ENCODE measurements at places on chromosomes 6 and 20. TPM values are rescaled to one million over a fixed set of nuclear protein-coding genes. Genes with fewer than 3 reads are reported as not detected.

The ZNF391 gene
- 4.7 TPM for total RNA-seq

The PSORS1C2 gene
- total RNA-seq, result not detected

The RTN4IP1 gene
- 4.2 TPM for total RNA-seq

The DCDC2 gene
- total RNA-seq, result not detected

- H3K4me1 ChIP-seq, result peaks cover 37% of the 10 kb centered on the region
- peak; percentile 81 for DNase-seq
- H3K4me3 ChIP-seq, result no peak overlapping the region
- H3K36me3 ChIP-seq, result no peaks in the 10 kb centered on the region
- no peaks in the 10 kb centered on the region for H3K27me3 ChIP-seq
Measured at GRCh38 chr20:13336308-13337089, 115.4 kb downstream of the ISM1 start.

DNA sequence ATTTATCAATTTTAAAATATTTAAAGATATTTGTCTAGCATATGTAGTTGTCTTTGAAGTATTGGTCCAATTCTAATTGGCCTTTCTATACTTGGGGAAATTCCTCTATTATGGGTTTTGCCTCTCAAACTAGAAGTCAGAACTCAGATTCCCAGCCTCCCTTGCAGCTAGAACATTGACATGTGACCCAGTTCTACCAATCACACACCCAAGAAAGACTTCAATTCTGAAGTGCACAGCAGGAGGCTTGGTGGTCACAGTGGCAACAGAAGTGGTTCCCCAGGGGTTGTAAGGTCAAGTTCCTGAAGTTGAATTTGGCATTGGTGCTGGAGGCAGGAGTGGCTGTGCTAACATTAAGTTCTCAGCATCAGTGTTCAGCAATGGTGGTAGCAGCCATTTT lies 14.8 kb upstream of the FKBP5 start:
- no peak for DNase-seq
- H3K27ac ChIP-seq, result no peak overlapping the region
- no peaks in the 10 kb centered on the region for H3K27me3 ChIP-seq
- H3K4me3 ChIP-seq, result no peak overlapping the region

GRCh38 chr6:167399599-167399998 lies 74.7 kb downstream of the TTLL2 start:
- DNase-seq, result no peak
- H3K4me1 ChIP-seq, result no peaks in the 10 kb centered on the region
- no peaks in the 10 kb centered on the region for H3K27me3 ChIP-seq
- H3K27ac ChIP-seq, result no peak overlapping the region
- no peaks in the 10 kb centered on the region for H3K36me3 ChIP-seq
- H3K4me3 ChIP-seq, result no peak overlapping the region

- no peaks in the 10 kb centered on the region for H3K27me3 ChIP-seq
- H3K4me1 ChIP-seq, result peaks cover 29% of the 10 kb centered on the region
- no peak overlapping the region for H3K27ac ChIP-seq
- no peaks in the 10 kb centered on the region for H3K36me3 ChIP-seq
Measured at GRCh38 chr6:125811259-125811658, 20.5 kb downstream of the NCOA7 start.
